ENCODE measurements at places on chromosomes 7 and 10.

DNA sequence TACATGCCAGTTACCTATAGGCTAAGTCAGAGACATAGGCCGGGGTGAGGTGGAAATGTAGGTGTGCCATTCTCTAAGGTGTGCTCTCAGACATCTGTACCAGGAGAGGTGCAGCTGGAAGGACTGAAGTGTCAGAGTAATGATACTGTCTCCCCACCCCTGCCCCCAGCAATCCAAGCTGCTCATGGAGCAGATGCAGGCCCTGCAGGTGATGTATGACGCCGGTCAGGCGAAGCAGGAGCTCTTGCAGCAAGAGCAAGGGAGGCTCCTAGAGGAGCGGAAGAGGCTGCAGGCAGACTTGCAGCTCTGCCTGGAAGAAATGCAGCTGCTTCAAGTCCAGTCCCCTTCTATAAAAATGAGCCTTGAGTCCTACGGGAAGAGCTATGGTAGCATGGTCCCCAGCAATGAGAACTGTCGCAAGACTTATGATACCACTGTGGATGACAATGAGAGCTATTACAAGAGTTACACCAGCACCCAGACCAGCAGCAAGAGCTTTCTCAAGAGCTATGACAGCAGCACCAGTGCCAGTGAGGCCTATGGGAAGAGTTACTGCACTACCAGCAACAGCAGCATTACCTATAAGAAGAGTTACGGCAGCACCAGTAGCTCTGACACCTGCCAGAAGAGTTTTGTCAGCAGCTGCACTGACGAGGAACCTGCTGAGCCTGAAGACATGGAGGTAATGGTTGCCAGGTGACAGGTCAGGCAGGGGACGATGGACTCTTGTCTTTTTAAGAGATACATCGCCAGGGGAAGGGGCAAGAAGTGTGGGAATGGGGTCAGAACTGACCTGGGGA, 18.4 kb upstream of the FLNC start:
- no peak for DNase-seq

DNA sequence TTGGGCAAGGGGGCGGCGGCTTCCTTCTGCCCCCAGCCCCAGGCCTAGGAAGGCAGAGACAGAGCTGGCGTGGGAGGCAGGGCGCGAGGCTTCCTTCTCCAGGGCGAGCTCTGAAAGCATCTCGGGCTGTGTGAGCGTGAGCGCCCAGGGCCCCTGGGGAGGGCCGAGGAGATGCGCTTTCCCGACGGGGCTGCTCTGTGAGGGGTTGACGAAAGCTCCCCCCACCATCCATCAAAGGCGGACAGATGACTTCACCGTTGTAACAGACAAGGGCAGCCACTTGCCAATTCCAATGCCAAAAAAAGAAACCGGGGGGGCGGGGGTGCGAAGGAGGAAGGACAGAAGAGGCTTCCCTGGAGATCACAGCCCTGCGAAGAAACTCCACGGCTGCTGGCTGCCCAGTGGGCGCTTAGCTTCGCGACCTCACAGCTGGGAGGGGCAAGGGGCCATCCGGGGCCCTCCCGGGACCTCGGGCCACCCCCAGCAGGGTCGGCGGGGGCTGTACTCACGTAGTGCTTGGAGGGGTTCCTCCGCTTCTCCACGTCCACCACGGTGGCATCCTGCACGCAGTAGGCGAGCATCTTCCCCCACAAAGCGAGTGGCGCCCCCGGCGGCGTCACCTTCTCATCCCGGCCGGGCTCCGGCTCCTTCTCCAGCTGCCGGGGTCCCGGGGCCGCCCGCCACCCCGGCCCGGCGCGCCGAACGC, 537 bp downstream of the SH3PXD2A start:
- peak; percentile 76 for DNase-seq

GRCh38 chr10:58326967-58327381, 7.8 kb upstream of the UBE2D1 start:
- DNase-seq, result peak; percentile 72

DNA sequence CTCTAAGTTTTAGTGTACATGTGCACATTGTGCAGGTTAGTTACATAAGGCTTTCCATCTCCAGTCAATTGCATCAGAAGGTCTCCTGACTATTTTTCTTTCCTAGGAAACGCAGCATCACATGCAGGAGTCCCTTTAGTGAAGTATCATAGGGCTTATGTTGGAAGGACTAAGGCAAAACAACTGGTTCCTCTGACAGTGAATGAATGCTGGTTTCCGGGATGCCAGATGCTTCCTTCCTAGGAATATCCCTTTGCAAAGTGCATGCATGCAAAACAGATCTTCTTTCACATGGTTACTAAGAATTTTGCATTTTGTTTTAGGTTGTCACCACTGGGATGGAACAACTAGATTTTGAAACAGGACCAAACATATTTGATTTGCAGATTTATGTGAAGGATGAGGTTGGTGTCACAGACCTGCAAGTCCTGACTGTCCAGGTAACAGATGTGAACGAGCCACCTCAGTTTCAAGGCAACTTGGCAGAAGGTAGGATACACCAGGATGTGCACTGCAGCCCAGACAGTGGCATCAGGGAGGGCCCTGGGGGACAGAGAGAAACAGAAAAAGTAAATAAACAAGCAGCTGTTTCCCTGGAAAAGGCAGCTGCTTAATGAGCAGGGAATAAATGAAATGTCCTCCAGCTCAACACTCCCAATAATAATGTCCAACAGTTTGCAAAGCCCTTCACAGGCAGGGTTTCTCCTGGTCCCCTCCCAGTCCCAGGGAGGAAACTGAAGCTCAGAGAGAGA, 17.8 kb downstream of the CDHR3 start:
- no peak for DNase-seq

- DNase-seq, result peak; percentile 71
These were observed 193.6 kb downstream of the MLLT10 start for GRCh38 chr10:21727452-21728168.

GRCh38 chr10:119233123-119233820, 25.9 kb downstream of the GRK5 start:
- no peak for DNase-seq

GRCh38 chr10:5711642-5712041, 27.0 kb downstream of the TASOR2 start:
- DNase-seq, result no peak

DNA sequence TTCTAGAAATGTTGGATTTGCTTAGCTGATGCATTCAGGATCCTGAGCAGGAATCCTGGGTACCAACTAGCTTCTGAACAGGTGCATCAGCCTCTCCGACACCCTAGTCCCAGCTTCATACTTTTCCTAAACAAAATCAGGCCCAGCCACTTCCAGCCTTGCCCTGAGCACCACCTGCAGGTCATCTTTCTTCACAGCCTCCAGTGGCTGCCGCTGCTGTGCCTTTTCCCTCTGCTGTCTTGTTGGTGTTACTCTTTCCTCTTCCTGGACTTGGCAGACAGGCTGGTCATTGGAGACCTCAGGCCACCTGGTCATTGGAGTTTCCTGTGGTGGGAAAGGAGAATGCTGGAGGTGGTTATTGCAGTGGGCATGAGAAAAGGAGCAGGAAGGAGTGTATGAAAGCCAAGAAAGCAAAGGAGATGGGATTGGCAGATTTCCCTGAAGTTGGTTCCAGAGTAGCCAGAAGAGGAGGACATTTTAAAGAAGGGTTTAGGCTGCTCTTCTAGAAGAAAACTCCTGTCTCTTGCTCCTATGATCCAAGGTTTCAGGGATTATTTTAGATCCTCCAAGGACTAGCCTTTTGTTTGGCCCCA, 48.2 kb upstream of the NFKB2 start:
- DNase-seq, result peak; percentile 87

DNA sequence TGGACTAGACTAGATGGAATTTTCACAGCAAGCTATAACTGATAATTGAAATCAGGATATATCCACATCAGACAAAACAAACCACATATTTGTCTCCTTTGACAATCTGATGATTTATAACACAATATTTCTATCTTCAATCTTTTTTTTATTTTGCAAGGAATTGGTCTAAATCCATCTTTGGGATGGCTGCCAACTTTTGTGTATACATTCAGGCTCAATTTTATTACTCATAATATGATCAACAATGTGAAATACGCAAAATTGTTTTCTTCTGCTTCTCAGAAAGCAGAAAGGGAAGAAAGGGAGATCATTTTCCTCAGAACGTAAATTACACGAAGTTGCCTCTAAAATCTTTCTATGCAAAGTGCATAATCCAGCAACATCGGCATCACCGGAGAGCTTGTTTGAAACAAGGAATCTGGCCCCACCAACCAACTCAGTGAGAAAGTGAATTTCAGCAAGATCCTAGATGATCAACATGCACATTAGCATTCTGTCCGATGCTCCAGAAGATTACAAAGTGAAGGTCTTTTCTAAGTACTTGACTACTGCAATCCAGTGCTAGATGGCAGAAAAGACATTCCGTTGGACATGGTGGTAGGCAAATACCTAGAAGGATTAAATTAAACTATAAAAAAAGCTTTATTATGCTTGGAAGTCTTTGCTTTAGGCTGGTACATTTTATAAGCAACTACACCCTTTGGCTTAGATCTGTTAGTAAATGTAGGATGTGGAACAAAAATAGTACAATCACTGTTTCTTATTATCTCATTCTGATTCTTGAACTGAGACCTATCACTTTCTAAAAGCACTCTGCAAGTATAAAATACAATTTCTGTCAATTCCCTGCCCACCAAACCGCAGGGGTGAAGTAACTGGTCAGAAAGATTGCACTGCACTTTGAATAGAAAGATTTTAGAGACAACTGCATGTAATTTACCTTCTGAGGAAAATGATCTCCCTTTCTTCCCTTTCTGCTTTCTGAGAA, 126.4 kb upstream of the RSU1 start:
- no peak for DNase-seq

GRCh38 chr10:129386415-129387257, 80.4 kb upstream of the MGMT start:
- DNase-seq, result peak; percentile 30

GRCh38 chr7:140722254-140722653, 25.7 kb downstream of the NDUFB2 start:
- no peak for DNase-seq

GRCh38 chr7:39504963-39505362, 61.2 kb upstream of the YAE1 start:
- DNase-seq, result no peak

DNA sequence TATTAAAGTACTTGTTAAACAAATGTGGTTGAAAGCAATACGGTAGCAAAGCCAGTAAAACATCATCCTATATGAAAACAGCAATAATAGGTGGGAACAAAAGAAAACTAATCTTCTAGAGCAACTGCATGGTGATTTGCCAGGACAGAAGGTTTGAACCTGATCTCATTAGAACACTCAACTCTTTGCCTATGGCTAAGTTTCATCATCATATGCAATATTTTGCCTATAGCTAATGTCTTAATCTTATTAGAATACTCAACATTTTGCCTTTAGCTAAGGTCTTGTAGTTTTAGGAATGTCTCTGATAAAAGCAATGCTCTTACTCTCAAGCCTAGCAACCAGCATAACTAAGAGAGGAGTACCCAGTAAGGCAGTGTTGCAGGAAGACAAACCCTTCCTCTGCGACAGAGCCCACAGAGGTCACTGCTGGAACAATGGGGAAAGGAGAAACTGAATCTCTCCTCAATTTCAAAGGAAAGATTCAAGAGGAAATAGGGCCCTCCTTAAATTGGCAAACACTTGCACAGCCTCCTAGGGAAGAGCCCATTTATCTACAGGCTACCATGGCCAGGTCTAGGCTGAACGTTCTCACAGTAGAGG, 38.3 kb downstream of the CADPS2 start:
- no peak for DNase-seq

DNA sequence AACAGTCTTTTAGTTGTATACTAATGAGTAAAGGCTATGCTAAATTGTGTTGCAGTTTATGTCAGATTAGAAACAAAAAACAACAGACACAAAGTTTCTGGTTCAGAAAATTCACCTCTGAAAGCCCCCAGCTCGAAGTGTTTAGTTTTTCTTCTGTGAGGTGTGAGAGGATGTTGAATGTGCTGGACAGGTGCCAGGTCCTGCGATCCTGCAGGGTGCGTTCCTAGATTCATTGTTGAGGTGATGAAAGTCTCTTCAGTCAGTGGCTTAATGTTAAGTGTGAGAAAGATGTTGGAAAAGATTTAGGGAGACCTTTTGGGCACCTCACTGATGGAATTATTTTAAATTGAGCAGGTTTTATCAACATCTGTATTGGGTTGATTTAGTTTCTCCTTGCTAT, 287.3 kb downstream of the SDK1 start:
- no peak for DNase-seq

DNA sequence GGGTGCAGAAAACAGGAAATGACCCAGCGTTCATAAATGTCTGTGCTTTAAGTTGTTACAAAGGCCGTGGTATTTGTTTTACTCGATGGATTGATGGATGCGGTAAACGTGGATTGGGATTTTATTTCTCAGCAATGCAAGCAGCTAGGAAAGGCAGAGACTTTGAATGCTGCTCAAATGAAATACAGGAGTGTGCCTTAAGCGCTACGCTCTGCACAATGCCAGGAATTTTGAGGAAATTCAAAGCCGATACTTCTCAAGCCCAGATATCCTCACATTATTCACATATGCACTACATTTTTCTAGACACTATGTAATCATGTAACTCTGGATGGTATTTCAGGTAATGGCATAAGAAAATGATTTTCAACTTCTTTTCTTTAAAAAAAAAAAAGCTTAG, 514.3 kb upstream of the ADARB2 start:
- DNase-seq, result no peak

DNA sequence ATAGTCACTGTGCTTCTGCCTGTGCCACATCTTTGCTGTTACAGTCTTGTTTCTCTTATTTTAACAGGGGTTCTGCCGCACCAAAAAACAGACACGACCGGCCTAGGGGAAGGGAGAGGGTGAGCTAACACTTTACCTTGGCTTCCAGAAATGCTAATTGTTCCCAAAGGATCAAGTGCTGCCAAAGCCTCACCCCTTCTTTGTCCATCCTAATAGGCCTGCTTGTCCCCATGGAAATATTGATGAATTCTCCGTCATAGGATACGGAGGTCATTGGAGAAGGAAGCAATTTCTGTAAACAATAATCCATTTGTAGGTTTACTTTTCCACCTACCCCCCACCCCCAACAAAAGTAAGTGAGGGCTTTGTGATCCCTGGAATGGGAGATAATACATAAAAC, 567.3 kb downstream of the KCNMA1 start:
- DNase-seq, result no peak

GRCh38 chr7:20834656-20835055, 48.0 kb upstream of the SP8 start:
- no peak for DNase-seq

- peak; percentile 75 for DNase-seq
These were observed 24.9 kb upstream of the TNRC18 start for GRCh38 chr7:5448378-5449037.

GRCh38 chr7:107573537-107573936, 6.5 kb upstream of the BCAP29 start:
- no peak for DNase-seq

GRCh38 chr10:49488056-49488717, 50.7 kb downstream of the ERCC6 start:
- DNase-seq, result no peak

GRCh38 chr10:14259696-14260566, 70.8 kb downstream of the FRMD4A start:
- no peak for DNase-seq

- DNase-seq, result peak; percentile 36
These were observed 5.0 kb upstream of the ATP6V0E2 start for GRCh38 chr7:149868623-149869290.

- peak; percentile 59 for DNase-seq
These were observed 37.3 kb downstream of the BMPR1A start for GRCh38 chr10:86793696-86794095.
